ENCODE measurements at places on chromosomes 5 and 9.

DNA sequence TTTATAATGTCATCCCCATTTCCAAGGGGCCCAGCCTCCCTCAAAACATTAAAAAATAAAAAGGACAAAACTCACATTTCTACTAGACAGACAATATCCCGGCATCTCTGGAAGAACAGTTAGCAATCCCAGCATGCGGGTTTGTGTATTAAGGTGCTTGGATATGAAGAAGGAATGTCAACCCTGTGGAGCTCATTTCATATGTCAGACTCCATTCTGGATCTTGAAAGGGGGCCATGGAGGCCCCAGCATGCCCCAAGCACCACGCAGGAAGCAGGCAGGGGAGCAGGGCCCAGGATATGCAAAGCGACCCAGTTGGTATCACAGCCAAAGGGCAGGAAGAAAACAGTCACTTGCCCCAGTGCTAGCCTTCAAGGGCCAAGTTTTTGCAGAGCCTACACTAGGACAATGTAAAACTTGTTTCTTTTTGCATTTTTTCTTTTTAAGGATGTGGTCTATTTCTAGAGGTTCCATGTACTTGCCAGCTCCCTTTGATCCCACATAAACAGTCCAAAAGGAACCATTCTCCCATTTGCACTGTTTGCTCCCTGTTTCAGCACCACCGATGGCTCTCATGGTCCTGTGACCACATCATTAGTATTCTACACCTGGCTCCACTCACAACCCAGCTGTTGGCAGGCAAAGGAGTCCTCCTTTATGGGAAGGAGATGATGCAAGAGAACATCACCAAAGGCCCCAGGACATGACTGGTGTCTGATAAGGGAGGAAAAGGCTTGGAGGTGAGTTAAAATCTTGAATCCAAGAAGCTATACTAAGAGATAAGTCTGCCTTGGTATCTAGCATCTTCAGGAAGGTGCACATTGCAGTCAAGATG, 58.3 kb downstream of the FGF1 start:
- no peak for DNase-seq

DNA sequence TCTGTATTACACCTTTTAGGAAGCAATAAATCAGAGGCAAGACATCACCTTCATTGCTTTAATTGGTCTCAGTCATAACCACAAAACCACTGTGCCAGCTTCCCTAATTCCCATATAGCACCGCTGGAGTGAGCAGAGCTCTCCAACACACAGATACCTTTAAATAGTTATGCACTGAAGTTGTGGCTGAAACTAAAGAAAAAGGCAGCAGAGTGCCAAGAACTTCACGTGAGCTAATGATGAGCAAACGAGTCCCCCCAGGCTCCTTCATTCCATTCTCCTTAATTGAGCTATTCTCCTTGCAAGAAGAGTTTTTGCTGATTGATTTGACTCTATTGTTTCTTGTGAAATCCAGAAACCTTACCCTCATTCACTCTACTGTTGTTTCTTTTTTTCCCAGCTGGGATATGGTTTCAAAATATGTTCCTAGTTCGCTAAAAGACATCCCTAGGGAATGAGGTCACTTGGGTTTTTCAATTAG, 501.5 kb downstream of the SPATA31D1 start:
- DNase-seq: no peak

DNA sequence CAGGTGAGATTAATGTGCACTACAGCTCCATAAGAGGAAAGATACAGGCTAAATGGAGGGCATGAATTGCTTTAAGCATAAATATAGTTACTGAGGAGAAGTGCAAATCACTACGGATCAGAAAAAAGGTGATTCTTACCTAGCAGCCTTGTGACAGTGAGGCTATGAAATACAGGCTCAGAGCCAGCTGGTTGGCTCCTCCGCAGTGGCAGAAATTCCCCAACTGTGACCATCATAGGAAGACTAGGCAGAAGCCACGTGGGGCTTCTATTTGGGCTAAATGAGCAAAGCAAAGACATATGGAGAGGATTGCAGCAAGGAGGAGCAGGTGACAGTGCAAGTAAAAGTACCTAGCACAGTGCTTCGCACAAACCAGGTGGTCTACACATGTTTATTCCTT, 40.5 kb downstream of the CDO1 start:
- DNase-seq: no peak

DNA sequence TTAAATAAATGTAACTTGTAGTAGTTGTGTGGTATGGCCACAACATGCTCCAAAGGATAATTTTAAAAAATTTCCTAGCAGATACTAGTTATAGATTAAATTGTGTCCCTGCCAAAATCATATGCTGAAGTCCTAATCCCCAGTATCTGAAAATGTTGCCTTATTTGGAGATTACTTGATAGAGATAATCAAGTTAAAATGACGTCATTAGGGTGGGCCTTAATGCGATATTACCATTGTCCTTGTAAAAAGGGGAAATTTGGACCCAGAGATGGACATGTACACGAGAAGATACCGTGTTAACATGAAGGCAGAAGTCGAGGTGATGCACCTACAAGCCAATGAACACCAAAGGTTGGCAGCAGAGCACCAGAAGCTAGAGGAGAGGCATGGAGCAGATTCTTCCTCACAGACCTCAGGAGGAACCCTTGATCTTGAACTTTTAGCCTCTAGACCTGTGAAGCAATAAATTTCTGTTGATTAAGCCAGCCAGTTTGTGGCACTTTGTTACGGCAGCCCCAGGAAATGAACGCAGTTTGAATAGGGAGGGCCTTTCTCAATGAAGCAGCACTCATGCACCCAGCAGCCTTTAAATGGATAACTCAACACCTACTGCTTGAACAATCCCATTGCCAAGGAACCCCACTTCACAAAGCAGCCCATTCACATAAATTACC, 148.9 kb downstream of the ARHGAP26 start:
- DNase-seq: no peak

- no peak for DNase-seq
Observed at GRCh38 chr5:171149772-171150171, 159.3 kb upstream of the TLX3 start.

- no peak for DNase-seq
Observed at GRCh38 chr5:34718516-34718915, 62.4 kb downstream of the RAI14 start.

DNA sequence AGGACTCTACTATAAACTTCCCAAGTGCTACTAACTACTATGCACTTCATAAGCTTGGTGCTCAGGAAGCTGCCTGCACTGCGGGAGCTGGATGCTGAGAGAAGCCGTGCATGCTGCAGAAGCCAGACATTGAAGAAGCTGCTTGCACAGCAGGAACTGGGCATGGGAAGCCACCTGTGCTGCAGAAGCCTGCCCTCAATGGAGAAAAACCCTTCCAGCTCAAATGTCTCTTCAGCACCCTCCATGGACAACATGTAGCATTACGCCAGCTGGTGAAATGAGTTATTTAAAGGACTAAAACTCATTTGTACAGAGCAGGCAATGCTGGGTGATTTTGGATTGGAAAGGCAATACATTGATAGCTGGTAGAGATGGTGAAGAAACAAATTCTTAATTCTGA, 247.2 kb downstream of the KIF4B start:
- no peak for DNase-seq

GRCh38 chr5:109467058-109467457, 57.3 kb upstream of the PJA2 start:
- no peak for DNase-seq

GRCh38 chr9:81559709-81560108, 129.6 kb downstream of the TLE1 start:
- no peak for DNase-seq

GRCh38 chr9:137369061-137369787, 53.7 kb downstream of the EXD3 start:
- DNase-seq: no peak

DNA sequence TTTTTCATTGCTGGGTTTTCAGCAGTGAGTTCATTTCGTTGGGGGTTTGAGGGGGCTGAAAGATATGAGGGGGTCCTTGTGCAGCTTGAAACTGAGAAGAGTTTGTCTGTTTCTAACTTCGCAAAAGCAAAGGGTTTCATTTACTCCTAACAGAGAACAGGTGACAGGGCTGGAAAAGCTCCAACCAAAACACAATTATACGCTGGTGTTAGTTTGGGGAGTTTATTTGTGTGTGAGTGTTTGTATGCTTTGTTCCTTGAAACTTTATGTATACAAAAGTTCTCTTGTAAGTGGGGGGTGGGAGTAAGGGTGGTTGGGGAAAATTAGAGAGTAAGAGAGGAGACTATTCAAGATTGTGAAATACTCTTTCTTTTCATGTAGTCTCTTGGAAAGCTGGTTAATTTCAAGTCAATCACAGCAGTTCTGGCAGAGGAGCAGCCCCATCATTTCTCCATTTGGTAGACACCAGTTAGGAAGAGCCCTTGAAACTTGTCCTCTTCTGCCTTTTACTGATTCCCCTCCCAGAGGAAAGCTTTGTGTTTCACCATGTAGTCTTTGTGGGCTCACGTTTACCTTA, 881 bp downstream of the TNFAIP8 start:
- no peak for DNase-seq

- no peak for DNase-seq
Observed at GRCh38 chr9:118570066-118570465, 799.2 kb downstream of the BRINP1 start.

DNA sequence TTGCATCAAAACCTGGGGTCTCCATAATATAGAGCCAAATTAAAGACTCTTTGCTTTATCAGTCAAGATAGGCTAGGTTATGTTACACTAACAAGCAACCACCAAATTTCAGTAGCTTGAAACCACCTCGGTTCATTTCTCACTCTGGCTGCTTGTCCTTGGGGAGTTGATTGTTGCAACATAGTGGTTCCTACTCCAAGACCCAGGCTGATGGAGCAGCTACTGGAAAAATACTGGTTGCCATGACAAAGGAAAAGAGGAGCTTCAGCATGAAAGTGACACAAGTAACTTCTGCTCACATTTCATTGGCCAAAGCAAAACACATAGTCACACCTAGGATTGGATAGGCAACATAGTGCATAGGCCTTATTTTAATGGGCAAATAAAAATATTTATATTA, 18.5 kb upstream of the RCL1 start:
- no peak for DNase-seq

DNA sequence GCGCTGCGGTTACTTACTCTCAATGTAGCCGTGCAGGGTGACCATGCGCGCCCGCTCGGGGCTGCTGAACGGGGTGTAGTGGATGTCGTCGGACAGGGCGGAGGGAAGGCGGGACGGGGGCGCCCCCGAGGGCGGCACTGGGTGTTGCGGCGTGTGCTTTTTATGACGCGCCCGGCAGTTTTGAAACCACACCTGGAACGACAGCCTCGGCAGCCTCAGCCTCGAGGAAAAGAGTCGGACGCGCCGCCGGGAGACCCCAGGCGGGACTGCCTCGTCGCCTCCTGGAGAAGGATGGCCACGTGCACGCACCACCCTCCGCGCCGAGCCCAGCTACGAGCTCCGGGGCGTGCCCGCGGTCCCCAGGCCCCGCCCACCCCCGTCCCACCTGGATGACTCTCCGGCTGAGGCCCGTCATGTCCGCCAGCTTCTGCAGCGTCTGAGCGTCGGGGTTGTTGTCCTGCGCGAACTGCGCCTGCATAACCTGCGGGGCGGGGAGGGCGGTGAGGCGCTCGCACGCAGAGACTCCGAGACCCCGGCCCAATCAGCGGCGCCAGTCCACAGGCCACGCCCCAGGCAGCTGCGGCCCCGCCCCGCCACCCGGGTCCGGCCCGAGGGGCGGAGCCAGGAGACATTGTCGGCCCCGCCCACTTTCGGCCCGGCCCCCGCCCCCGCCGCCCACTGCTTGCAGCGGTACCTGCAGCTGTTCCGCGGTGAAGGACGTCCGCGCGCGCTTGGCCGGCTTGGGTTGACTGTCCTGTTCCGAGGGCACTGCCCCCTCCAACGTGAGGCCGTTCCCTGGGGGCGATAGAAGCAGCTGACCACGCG, 15.0 kb downstream of the LHX6 start:
- DNase-seq: peak; percentile 79

GRCh38 chr5:29548262-29548661, 1645.2 kb upstream of the CDH6 start:
- no peak for DNase-seq

DNA sequence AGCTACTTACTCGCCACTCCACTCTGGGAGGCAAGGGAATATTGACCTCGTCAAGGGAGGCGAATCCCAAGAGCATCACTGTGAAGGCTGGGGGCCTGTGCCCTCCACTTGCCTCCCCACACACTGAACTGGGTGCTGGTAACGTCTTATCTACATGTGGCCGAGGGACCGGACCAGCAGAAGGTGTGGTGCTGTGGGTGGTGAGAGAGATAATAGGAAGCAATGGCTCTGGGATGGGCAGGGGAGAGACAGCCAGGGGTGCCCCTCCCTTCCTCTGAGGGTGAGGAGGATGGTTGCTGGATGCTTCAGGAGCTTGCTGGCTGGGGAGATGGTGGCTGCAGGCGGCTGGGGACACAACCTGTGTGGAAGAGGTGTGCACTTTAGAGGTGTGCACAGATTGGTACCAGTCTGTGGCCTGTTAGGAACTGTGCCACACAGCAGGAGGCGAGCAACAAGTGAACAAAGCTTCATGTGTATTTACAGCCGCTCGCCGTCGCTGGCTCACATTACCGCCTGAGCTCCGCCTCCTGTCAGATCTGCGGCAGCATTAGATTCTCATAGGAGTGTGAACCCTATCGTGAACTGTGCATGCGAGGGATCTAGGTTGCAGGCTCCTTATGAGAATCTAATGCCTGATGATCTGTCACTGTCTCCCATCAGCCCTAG, 100.3 kb downstream of the ENTREP1 start:
- DNase-seq: no peak

DNA sequence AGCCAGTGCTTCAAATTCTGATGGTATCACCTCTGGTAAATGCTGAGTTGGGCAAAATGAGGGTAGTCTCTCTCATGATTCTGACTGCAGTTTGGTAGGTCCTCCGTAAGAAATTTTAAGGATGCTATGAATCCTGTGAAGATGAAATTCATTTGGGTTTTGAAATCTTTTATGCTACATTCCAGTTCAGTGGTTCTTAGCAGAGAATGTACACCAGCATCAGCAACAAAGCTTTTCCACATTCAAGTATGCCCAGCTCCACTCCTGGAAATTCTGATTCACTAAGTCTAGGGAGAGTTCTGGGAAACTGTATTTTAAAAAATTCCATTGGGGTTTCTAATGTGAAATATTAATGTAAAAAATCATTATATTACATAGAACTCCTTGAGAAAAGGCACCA, 33.6 kb upstream of the ACOT12 start:
- no peak for DNase-seq

DNA sequence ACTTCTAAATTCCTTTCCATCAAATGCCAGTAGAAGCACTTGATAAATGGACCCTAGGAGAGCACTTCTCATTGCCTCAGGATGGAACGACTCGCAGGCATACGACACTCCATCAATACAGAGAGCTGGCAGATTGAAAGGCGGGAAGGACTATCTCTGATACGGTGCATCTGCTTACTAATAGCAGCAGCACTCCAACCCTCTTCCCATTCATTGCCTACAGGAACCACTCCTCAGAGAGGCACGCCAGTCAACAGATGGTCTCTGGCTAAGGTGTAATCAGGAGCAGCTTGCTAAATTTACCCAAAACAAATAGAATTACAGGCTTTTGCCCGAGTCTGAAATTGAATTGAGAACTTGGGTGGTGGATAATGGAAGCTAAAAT, 168.1 kb downstream of the EFNA5 start:
- DNase-seq: no peak

- DNase-seq: no peak
Observed at GRCh38 chr5:90932052-90932699, 373.6 kb downstream of the ADGRV1 start.

- DNase-seq: no peak
Observed at GRCh38 chr5:126808521-126808988, 31.6 kb downstream of the LMNB1 start.

Data from DMS79 (cell line).